ENCODE measurements at places on chromosomes 7 and 10.
A peak's percentile ranks its signal among the peaks of the same experiment; 100 is the strongest.

DNA sequence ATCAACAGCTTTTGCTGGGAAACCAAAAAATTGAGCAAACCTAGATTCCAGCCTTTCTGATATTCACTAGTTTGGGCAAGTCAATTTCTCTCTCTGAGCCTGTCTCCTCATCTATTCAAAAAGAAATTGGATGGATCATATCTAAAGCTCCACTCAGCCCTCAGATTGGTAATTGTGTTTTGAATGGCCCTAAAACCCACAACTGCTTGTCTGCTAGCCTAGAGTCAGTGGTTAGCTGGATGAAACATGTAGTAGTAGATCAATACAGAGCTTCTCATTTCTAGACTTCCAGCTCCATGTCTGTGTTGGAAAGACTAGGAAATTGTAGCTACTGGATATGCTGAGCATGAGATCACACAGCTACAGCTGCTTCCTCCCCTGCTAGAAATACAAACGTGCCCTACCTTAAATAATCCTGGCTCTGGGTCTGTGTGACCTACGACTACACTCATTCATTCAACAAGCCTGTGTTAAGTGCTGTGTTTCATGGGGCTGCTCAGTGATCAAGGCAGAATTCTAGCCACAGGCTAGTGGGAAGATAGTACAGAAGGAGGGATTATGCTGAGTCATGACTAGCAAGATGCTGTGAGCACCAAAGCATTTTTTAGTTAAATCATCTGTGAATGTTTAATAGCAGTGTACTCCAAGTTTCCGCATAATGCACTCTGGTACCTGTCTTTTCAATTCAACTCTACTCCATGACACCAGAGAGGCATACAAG is 15.7 kb downstream of the DNTT start:
- no peak for DNase-seq

- DNase-seq = no peak
Measured at GRCh38 chr10:71948496-71949067, 15.6 kb upstream of the CHST3 start.

DNA sequence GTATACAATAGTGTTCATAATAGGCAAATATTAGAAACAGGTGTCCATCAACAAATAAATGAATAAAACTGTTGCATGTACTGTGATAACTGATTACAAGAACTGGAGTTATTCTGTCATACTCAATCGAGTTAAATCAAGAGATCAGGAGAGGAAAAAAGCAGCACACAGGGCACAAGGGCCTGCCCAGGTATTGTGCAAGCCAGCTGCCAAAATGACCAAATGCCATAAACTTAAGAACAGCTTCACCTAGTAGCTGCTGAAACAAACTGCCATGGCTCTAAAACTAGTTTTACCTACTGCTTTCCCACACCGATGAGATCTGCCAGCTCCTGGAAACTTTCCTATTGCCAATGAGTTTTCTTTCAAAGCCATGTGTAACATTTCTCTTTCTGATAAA is 12.2 kb downstream of the GSAP start:
- DNase-seq = no peak

DNA sequence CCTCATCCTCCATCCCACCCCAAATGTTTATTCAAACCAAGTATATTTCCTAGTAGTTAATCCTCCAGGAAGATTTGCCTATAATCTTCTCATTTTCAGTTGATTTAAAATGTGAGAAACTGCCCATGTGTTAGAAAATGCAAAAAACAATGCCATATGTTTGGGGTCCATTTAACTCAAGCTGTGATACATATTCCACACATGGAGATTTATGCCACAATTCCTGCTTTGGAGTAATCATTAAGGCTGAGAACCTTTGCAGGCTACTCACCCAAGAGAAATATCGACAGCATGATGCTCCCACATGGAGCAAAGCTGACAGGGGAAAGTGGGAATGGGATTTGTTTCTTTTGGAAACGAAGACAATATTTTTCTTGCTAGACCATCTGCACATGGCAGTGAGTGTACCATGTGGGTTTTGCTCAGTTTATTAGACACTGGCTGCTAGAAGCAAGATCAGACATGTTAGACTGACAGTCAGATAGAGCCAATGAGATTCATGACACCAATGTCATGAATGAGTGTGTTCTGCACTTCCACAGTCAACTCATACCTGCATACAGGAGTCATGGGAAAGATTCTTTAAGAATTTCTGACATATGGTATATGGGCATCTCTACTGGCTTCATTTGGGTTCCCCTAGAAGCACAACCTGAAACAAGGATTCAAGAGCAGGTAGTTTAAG is 3.4 kb upstream of the GRM8 start:
- DNase-seq = no peak

- no peak for DNase-seq
Measured at GRCh38 chr7:120994512-120995410, 6.2 kb downstream of the CPED1 start.

DNA sequence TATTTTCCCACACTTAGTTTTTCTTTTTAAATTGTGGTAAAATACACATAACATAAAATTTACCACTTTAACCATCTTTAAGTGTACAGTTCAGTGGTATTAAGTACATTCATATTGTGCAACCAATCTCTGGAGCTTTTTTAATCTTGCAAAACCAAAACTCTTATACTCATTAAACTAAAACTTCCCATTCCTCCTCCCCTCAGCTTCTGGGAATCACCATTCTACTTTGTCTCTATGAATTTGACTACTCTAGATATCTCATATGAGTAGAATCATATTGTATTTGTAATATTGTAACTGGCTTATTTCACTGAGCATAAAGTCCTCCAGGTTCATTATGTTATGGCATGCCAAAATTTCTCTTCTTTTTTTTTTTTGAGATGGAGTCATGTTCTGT is 86.4 kb upstream of the JAZF1 start:
- DNase-seq = no peak

- peak; percentile 54 for DNase-seq
Measured at GRCh38 chr7:3673524-3673923, 372.5 kb downstream of the SDK1 start.

DNA sequence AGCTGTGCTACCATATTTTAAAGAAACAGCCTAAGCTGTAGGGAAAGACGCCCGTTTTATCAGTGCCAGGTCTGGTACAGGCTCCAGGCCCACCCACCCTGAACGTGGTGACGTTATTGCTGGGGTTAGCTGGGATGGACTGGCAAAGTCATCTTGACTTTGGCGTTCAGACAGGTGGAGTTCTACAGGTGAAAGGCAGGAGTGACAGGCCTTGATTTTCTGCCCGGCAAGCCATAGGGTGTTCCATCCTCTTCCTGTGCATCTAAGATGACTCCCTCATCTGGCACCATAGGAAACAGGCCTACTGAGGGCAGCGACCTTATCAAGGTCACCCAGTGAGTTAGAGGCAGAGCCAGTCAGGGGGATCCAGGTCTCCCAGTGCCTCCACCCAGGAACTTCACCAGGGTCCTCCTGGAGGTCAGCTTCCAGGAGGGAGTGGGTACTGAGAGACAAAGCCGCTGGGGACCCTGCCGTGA is 41.6 kb downstream of the HK1 start:
- no peak for DNase-seq

GRCh38 chr10:62761115-62761514 is 43.4 kb upstream of the ADO start:
- DNase-seq = no peak

- DNase-seq = no peak
Measured at GRCh38 chr10:104894681-104895080, 253.6 kb downstream of the SORCS3 start.

DNA sequence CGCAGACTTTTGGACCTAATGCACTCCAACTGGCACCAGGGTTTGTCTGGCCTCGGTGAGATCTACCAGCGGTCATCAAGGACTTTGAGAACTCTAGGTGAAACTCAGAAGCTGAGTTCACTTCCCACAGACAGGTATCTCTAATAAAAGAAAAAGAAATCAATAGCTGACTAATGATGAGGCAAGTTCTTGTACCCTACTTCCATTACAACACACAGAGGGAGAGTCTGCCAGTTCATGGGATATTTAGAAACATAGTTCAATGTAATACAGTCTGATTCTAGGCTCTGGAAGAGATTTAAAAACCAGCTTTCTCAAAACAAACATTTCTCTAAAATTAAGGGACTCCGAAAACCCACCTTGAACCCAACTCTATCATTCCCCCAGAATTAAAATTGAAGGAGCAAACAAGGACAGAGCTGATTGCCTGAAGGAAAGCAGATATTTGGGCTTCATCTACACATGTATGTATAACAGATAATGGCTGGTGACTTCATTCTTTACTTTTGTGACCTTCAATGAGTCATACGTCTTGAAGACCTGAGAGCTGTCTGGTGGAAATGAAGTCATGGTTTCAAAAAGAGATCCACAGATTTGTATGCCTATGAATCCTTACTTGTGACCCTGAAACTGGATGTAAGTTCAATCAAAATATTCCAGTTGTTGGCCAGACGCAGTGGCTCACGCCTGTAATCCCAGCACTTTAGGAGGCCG is 2.7 kb upstream of the PNLIPRP1 start:
- DNase-seq = no peak

GRCh38 chr7:74014931-74015330 is 13.0 kb upstream of the ELN start:
- DNase-seq = no peak

GRCh38 chr7:139992353-139993044 is 70.3 kb downstream of the PARP12 start:
- no peak for DNase-seq

- DNase-seq = no peak
Measured at GRCh38 chr10:114613237-114613979, 44.7 kb downstream of the ABLIM1 start.

- DNase-seq = peak; percentile 21
Measured at GRCh38 chr10:102668326-102669107, 24.2 kb downstream of the TRIM8 start.

DNA sequence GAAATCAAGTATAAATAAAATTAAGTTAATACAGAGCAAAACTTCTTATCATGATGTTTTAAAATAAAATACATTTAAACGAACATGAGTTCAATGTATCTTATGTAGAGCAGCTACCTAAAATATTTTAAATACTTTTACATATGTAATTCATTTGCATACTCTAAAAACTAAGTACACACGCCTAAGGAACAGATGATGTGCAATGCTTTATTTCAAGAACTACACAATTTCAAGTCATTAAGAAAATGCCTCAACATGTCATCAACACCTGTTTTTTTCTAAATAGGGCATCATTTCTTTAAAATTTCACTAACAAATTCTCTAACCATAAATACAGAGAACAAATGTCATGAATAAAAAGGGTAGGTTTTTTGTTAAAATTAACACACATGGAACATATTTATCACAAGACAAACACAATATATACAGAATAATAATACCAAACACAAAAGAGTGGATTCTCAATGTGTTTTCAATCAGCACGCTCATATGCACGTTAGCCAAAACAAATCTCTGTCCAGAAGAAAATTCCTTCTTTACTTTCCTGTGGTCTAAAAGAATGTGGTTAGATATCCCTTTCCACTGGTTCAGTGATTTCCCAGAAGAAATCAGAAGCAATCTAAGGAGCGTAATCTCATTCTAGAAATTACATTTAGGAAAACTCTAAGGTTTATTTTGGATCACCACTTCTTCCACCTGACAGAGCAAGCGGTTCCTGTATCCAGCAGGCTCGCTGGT is 73.0 kb upstream of the PFKP start:
- no peak for DNase-seq

GRCh38 chr7:32323712-32324111 is 166.5 kb downstream of the LSM5 start:
- DNase-seq = no peak

DNA sequence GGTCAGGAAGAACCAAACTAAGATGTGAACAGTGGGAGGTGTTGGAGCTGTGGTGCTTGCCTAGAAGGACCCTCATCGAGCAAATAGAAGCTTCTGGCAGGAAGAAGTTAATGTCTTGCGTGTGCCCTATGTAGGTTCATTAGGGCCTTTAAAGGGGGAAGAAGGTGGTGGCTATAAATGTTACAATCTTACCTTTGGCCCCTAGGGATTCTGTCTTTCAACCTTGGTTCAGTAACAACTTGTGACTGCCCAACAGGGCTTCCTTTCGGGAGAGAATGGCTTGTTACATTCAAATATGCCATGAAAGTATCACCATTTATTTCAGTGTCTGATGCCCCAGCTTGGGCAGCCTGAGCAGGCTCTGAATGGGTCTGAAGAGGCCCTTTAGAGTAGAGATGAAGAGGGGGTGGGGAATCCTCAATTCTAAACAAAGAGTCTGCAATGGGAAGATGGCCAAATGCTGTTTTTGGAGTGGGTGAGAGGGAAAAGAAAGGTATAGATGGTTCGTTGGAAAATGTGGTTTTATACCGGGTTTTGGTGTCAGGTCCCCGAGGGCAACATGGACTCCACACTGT is 108.0 kb downstream of the TCF7L2 start:
- no peak for DNase-seq

GRCh38 chr10:72219235-72219814 is 3.2 kb upstream of the ASCC1 start:
- DNase-seq = no peak

All from posterior cingulate gyrus (tissue), 11 donors.